ENCODE measurements at places on chromosomes 1 and 21.

DNA sequence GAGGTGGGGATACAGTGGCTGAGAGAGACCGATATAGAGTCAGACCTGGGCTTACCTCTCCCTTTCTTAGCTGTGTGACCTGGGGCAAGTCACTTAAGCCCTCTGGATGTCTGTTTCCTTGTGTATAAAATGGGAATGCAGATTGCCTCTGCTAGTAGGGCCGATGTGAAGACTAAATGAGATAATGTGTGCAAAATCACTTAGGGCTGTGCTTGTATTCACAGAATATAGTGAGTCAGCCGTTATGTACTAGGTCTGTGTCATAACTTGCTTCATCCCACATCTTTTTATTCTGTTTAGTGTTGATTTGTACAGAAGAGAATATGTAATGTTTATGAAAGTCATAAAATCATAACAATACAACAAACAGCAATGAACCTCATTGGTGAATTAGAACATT lies 56.0 kb downstream of the PTPRU start:
- no peaks in the 10 kb centered on the region for H3K36me3 ChIP-seq
- H3K27ac ChIP-seq, result no peak overlapping the region
- no peaks in the 10 kb centered on the region for H3K4me1 ChIP-seq
- DNase-seq, result no peak
- H3K4me3 ChIP-seq, result no peak overlapping the region

GRCh38 chr1:15352128-15352957 lies 57.3 kb upstream of the EFHD2 start:
- peak overlapping the region; percentile 76 for H3K27ac ChIP-seq
- peaks cover 18% of the 10 kb centered on the region for H3K27me3 ChIP-seq
- no peak for DNase-seq
- no peaks in the 10 kb centered on the region for H3K36me3 ChIP-seq

GRCh38 chr21:43029785-43030184 lies 45.9 kb downstream of the CBS start:
- DNase-seq, result no peak
- no peaks in the 10 kb centered on the region for H3K27me3 ChIP-seq
- no peak overlapping the region for H3K27ac ChIP-seq
- H3K4me1 ChIP-seq, result peaks cover 1% of the 10 kb centered on the region
- H3K36me3 ChIP-seq, result peaks cover 18% of the 10 kb centered on the region
- H3K4me3 ChIP-seq, result no peak overlapping the region

- H3K27me3 ChIP-seq, result peaks cover 20% of the 10 kb centered on the region
- no peaks in the 10 kb centered on the region for H3K36me3 ChIP-seq
- peaks cover 9% of the 10 kb centered on the region for H3K4me1 ChIP-seq
- H3K4me3 ChIP-seq, result no peak overlapping the region
- DNase-seq, result no peak
Measured at GRCh38 chr1:201751872-201752271, 77.1 kb upstream of the IPO9 start.

Data from activated naive CD8-positive, alpha-beta T cell treated with anti-CD3 and anti-CD28 coated beads, Interleukin-2, amount 10 ng/mL, durations not matched to agents 7 days and 5 days (primary cell).